ENCODE measurements at places on chromosomes 3 and 15.

DNA sequence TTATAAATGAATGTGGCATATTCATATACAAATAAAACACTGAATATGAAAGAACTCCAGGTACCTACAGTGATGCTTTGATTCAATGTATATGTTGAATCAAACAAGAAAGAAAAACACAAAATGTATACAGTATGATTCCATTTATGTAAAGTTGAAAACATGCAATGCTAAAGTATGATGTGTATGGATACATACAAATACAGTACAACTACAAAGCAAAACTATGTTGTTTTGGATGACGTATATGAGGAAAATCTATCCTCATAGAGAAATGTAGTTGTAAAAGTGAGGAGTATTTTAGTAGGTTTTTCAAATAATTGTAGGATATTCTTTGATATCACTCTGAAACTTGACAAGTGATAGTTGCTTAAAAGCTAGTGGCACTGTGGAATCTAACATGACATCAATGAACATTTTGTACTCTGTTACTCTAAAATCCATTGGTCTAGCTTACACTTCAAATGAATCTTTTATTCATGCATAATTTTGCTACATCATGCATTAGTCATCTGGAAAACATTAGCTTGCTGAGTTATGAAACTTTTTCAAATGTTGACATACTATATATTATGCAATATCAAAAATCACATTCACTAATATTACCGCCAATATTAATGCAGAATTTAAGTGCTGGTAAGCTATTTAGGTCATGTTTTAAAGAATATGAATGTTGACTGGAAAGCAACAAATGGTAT lies 278.1 kb upstream of the CHRNA7 start:
- no peak for DNase-seq

GRCh38 chr3:61277411-61277810 lies 26.2 kb upstream of the FHIT start:
- no peak for DNase-seq

DNA sequence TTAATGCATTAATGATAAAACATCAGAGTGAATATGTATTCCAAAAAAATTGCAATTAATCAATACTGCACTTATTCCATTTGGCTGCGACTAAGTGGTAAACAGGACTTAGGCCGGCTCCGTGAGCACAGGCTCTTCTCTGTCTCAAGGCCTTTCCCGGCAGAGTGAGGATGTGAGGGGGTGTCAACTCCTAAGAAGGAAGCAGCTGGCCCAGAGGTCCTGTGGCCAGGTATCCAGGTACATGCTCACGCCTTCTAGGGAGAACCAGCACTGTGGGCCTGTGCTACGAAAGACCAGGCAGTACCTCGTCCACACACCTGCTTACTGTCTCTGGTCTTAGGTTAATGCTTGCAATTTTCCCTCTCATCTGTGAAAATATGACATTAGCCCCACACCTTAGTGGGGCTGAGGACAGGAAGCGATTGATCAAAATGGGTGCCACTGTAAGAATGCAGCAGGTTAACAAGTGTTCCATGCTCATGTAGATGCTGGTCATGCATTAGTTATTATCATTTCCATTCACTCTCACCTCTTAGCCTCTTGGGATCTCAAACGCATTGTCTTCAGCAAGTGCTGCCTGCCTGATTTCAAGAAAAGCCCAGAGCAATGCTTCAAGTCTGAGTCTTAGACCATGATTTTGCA lies 175.3 kb downstream of the ABHD5 start:
- DNase-seq: no peak

DNA sequence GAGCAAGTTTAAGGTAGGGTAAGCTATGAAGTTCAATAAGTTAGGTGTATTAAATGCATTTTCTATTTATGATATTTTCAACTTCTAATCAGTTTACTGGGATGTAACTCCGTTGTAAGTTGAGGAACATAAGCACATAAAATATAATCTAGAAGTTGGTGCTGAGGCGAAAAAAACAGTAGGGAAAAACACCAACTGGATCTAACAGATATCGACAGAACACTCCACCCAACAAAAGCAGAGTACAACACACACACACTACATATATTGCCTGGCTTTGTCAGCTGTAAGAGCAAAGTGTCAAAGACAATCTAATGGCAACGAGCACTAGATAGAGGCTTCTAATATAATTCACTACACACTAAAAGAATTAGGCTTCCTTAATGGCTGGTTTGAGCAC lies 8.4 kb downstream of the PIK3R4 start:
- DNase-seq: no peak

All from H4 (cell line).